ENCODE measurements at places on chromosomes 3 and 15. TPM values are rescaled to one million over a fixed set of nuclear protein-coding genes. Genes with fewer than 3 reads are reported as not detected.

GRCh38 chr3:123804676-123805075 is 79.5 kb downstream of the MYLK start:
- H3K4me3 ChIP-seq = no peak overlapping the region
- no peaks in the 10 kb centered on the region for H3K4me1 ChIP-seq
- no peaks in the 10 kb centered on the region for H3K27me3 ChIP-seq
- H3K27ac ChIP-seq = no peak overlapping the region
- H3K36me3 ChIP-seq = no peaks in the 10 kb centered on the region

DNA sequence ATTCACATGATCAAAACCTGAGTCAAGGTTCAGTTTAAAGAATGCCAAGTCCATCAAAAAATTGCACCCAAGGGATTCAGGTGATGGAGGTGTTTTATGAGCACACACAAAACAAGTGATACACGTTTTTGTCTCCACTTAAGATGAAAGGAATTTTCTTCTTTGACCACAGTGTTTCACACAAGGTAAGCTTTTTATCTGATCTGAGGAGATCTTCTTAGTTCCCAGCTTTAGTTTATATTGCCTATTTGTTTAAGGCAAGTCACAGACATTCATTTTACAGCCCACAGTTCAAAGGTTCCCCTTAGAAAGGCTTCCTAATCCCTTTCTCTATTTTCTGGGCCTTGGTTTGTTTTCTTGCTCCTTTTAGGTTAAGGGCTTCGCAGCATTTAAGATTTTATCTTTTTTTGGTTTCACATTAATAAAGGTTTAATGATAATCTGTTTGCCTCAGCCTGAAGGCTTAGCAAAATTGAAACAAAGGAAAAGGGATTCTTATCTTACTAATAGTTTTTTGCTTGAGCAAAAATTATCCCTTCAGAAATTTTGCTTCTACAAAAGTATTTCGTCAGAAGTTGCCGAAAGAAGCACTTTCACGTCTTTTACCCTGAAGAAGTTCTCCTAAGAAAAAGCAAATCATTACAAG is 420.5 kb upstream of the NAALADL2 start:
- H3K27ac ChIP-seq = no peak overlapping the region
- no peak overlapping the region for H3K4me3 ChIP-seq
- DNase-seq = no peak
- peaks cover 4% of the 10 kb centered on the region for H3K4me1 ChIP-seq
- H3K27me3 ChIP-seq = no peaks in the 10 kb centered on the region
- no peaks in the 10 kb centered on the region for H3K36me3 ChIP-seq

GRCh38 chr15:41492597-41493204 is 973 bp upstream of the ITPKA start:
- H3K27me3 ChIP-seq = no peaks in the 10 kb centered on the region
- no peaks in the 10 kb centered on the region for H3K36me3 ChIP-seq
- H3K27ac ChIP-seq = no peak overlapping the region
- no peak for DNase-seq
- H3K4me3 ChIP-seq = peak overlapping the region; percentile 84
- H3K4me1 ChIP-seq = no peaks in the 10 kb centered on the region

DNA sequence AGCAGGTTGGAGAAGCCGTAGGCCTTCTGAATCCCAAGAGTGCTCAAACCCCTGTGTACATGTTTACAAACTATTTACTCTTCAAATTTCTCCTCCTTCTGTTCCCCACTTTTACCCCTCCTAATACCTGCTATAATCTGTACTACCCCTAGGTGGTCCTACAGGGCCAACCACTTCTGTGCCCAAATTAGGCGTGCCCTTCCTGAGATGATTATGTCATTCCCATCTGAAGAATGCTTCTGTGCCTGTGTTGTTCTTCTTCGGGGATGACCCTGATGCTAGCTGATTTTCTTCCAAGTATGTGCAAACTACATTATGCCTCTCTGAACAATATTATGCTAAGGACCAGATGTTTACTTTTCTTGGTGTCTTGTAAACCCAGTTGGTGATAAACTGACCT is 20.5 kb downstream of the RBP2 start:
- no peak for DNase-seq
- no peak overlapping the region for H3K4me3 ChIP-seq
- H3K27ac ChIP-seq = no peak overlapping the region
- no peaks in the 10 kb centered on the region for H3K27me3 ChIP-seq
- H3K4me1 ChIP-seq = no peaks in the 10 kb centered on the region

- no peak overlapping the region for H3K4me3 ChIP-seq
- no peaks in the 10 kb centered on the region for H3K4me1 ChIP-seq
- no peaks in the 10 kb centered on the region for H3K27me3 ChIP-seq
- H3K36me3 ChIP-seq = no peaks in the 10 kb centered on the region
- no peak for DNase-seq
Measured at GRCh38 chr15:30962659-30963058, 28.8 kb downstream of the MTMR10 start.

GRCh38 chr3:183369627-183370026 is 58.8 kb downstream of the MCF2L2 start:
- no peak for DNase-seq
- no peaks in the 10 kb centered on the region for H3K27me3 ChIP-seq
- H3K27ac ChIP-seq = no peak overlapping the region
- no peaks in the 10 kb centered on the region for H3K36me3 ChIP-seq
- H3K4me1 ChIP-seq = no peaks in the 10 kb centered on the region

- H3K27ac ChIP-seq = no peak overlapping the region
- peaks cover 5% of the 10 kb centered on the region for H3K4me1 ChIP-seq
- no peak overlapping the region for H3K4me3 ChIP-seq
- no peaks in the 10 kb centered on the region for H3K27me3 ChIP-seq
- H3K36me3 ChIP-seq = no peaks in the 10 kb centered on the region
- DNase-seq = no peak
Measured at GRCh38 chr3:111080413-111080812, 8.8 kb downstream of the NECTIN3 start.

The RPP14 gene
- 13.8 TPM for total RNA-seq

The EDEM1 gene
- 34.4 TPM for total RNA-seq
